ENCODE measurements at places on chromosomes 7 and 10. TPM values are rescaled to one million over a fixed set of nuclear protein-coding genes. Genes with fewer than 3 reads are reported as not detected.

- no peak for DNase-seq
These were observed 114.3 kb downstream of the SLIT1 start for GRCh38 chr10:97071496-97071895.

- no peak for DNase-seq
These were observed 102.1 kb downstream of the ZRANB1 start for GRCh38 chr10:125043841-125044658.

DNA sequence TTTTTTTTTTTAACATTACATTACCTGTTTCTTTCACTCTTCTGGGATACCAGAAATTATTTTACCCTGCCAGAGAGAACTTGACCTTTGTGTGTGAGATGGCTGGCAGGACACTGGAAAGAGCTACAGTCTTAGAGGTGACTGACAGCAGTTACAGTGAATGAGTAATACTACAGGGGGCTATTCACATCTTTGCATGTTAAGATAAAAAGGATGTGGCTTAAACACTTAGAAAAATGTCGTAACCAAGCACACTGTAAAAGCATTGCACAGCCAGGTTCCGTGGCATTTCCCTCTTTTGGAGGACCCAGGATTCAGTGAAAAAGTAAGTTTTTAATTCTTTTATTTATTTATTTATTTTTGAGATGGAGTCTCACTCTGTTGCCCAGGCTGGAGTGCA lies 18.8 kb upstream of the TBC1D12 start:
- no peak for DNase-seq

DNA sequence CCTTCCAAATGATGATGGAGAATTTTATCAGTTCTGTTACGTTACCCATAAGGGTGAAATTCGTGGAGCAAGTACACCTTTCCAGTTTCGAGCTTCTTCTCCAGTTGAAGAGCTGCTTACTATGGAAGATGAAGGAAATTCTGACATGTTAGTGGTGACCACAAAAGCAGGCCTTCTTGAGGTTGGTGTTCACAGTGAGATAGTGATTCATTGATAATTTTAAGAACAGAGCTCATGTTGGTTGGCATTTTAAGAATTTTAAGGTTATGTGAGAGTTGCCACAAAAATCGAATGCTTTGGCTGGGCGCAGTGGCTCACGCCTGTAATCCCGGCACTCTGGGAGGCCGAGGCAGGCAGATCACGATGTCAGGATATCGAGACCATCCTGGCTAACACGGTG lies 25.9 kb downstream of the TAX1BP1 start:
- DNase-seq, result no peak

- no peak for DNase-seq
These were observed 4.8 kb downstream of the ADCK2 start for GRCh38 chr7:140677496-140677895.

DNA sequence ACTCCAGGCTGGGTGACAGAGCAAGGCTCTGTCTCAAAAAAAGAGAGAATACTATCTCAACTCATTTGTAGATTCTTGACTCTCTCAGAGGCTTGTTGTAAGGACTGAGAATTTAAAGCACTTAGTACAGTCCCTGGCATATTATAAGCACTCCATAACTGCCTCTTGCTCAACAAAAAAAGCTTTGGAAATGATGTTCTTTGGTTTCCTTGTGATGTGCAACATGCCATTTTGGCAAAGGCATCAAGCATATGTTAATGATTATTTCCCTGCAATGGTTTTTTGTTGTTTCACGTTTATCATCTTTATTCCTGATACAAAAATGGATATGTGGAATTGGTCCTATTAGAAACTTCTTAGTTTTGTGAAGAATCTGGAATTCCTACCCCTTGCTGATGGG lies 15.7 kb downstream of the NOLC1 start:
- no peak for DNase-seq

GRCh38 chr7:14207711-14208110 lies 218.2 kb upstream of the ETV1 start:
- no peak for DNase-seq

DNA sequence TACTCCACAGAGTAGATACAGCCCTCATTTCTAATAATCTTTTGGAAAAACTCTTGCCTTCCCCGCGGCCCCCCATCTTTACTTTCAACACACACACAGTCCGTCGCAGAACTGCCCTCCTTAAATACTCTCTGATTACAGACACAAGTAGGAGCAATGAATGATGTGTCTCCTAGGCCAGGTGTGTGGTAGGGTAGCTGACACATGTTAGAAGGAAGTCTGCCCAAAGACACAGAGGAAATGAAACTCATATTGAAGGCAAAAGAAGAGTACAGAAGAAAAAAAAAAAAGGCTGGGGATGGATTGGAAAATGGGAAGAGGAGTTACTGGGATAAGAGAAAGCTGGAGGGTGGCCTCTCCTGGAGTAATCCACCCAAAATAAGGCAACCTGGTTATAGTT lies 14.6 kb downstream of the OPALIN start:
- DNase-seq, result no peak

The KNDC1 gene
- 5.9 TPM for total RNA-seq

The LOXL4 gene
- total RNA-seq, result 0.47 TPM

The ITGB8 gene
- 109 TPM for total RNA-seq

The AGBL3 gene
- 6.7 TPM for total RNA-seq

The ETV1 gene
- 66.1 TPM for total RNA-seq

The PRKAR2B gene
- 227 TPM for total RNA-seq

The IFIT1 gene
- total RNA-seq, result 10.0 TPM

All from occipital lobe (tissue), 3 donors.